ENCODE measurements at places on chromosomes 5 and 9.

DNA sequence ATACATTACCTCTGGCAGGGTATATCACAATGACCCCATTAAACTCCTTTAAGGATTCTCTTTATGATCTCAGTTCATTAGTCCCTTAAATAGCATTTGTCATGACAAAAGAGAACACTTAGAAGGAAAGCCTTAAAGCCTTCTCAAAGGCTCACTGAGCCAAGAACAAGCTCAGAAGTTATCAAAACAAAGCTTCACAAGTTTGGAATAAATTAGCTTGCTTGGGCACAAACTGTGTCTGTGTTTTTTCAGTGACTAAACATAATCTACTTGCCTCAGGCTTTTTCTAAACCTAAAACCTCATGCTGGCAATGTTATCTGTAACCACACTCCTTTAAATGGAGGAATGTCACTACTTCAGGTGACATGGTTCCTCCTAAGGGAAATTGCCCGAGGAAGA, 1114.9 kb upstream of the C9orf72 start:
- DNase-seq, result no peak

- DNase-seq, result no peak
Observed at GRCh38 chr9:107972346-107972745, 482.8 kb upstream of the KLF4 start.

- DNase-seq, result no peak
Observed at GRCh38 chr9:684054-684890, 157.2 kb upstream of the DMRT1 start.

- DNase-seq, result no peak
Observed at GRCh38 chr9:127918183-127919107, 1.6 kb upstream of the ST6GALNAC4 start.

- DNase-seq, result peak; percentile 5
Observed at GRCh38 chr5:77683171-77683732, 44.7 kb upstream of the OTP start.

GRCh38 chr5:40405230-40405629, 274.5 kb upstream of the PTGER4 start:
- no peak for DNase-seq

DNA sequence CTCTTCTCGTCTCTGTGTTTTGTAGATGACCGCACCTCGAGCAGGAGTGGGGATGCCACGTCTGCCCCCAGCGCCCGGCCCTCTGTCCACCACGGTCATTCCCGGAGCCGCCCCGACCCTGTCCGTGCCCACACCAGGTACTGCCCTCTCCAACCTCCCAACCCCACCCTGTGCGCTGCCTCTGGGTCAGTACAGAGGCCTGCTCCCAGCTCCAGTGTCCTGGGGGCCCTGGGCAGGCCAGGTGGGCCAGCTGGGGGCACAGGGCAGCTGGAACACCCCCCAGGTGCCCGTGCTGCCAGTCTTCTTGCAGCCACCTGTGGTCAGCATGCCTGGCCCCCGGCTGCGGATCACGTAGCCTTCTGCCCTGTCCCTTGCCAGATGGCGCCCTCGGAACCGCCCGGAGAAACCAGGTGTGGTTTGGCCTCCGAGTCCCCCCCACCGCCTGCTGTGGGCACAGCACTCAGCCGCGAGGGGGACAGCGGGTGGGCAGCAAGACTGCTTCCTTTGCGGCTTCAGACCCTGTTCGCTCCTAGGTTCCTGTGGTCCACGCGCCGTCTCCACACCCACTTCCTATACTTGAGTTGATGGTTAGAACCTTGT, 133.7 kb downstream of the WNK2 start:
- no peak for DNase-seq

DNA sequence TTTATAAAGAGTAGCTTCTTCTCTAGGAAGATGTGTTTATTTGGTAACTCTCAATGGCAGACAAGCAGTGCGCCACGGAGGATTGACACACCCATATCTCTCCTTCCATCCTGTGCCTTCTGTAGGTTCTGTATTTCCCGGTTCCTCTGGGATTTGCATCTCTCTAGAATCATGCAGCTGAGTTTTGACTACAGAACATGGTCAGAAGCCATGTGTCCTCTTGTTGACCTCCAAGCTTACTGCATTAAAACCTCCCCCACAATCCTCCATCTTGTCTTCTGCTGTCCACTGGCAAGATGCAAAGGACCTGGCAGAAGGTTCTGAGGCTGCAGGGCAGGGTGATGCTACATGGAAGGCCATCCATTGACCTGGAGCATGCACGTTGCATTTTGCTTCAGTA, 482.0 kb downstream of the DMRT2 start:
- no peak for DNase-seq

- DNase-seq, result no peak
Observed at GRCh38 chr5:15539951-15540350, 40.0 kb downstream of the FBXL7 start.

DNA sequence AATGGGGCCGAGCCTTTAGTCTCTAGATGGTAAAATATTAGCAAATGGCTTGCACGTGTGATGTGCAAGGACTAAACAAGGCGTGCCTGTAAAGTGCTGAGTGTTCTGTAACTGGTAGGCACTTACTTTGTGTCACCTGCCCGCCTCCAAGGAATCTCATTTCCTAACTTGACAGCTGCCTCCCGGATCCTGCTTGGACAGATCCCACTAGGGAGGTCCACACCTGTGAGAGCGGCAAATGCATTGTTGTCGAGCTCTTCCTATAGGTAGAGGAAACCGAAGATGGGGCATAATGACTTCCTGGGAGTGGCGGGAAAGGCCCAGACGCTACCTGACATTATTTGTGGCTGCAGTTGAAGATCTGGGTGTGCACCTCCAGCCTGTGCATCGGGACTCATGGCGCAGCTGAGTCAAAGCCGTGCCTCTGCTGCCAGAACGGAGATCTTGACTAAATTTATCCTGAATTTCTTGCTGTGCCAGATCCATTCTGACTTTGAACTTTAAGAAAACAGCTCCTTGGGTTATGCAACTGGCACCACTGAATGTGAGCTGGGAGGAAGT, 79.8 kb downstream of the TENT4A start:
- DNase-seq, result no peak

- DNase-seq, result peak; percentile 48
Observed at GRCh38 chr5:92944903-92945604, 636.0 kb downstream of the NR2F1-AS1 start.

DNA sequence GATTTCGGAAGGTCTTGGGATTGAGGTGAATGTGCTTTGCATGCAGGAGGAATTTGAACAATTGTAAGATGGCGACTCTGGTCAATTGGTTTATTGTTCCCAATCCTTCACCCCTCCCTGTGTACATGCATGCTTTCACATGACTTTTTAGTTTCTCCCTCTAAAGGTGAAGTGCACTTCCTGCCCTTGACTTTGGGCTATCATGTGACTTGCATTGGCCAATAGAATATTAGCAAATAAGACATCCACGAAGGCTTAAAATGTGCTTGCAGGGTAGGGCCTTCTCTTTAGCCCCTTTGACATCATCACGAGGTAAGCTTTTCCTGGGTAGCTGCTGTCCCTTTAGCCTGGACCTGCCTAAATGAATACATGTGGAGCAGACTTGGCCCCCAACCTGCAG, 8.1 kb upstream of the ZBTB43 start:
- no peak for DNase-seq

GRCh38 chr9:11686733-11687132, 1006.5 kb upstream of the TYRP1 start:
- no peak for DNase-seq

DNA sequence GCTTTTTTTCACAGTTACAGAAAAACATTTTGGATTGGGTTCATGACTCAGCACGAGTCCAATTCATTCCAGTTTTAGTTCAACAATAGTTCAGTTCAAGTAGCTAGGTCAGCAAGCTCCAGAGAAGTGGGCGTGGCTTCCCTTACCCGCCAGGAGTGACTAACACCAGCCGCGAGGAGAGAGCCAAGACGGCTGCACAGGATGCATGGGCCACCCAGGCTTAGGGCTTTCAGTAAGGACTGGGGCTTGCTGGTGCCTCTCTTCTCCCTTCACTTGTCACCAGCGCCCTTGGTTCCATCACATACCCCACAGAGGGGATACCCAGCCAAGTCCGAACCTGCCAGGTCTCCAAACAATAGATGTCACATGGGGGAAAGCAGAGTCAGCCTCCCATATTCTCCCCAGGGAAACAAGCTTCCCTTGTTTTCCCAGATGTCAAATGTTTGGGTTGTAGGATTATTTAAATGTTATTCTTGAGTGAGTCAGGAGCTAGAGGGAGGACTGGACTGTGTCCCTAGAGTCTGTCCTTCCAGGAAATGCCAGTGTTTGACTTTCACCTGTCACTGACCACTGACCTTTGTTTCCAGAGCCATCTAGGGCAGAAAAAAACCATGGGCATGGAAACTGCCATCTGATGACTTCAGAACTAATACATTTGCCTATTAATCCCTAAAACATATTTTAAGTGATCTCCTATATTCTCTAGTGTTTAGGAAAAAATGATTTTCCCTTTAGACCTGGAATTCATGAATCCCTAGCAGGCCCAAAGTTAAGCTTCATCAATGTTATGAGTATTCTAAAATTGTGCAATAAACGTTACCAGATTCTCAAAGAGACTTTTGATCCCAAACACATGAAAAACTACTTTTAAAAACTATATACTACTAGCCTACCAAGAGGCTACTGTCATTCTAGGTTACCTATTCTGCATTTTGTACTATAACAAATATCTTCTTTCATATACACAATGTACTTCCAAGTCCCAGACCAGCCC, 51.9 kb downstream of the NIPAL4 start:
- peak; percentile 95 for DNase-seq

DNA sequence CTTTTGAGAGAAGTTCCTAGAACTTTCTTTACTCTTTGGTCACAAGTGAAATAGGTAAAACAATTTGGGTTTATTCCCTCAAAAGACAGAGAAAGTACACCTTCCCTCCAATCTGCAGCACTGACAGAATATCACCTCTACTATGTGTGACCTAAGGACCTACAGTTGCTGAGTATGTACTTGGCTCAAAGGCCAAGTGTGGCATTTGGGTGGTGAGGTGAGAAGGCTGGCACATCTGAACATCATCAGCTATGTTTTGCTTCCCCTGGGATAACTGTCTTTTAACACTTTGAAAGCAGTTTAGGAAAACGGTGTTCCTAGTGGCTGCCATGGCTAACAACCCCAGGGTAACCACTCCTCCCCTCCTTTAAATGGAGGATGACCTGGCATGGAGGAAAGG, 17.6 kb downstream of the MIER3 start:
- DNase-seq, result no peak

GRCh38 chr5:87400305-87400899, 12.3 kb downstream of the CCNH start:
- no peak for DNase-seq

- DNase-seq, result no peak
Observed at GRCh38 chr9:136141682-136142413, 23.2 kb upstream of the TMEM250 start.

GRCh38 chr5:132410451-132411303, 41.2 kb downstream of the SLC22A5 start:
- peak; percentile 55 for DNase-seq

DNA sequence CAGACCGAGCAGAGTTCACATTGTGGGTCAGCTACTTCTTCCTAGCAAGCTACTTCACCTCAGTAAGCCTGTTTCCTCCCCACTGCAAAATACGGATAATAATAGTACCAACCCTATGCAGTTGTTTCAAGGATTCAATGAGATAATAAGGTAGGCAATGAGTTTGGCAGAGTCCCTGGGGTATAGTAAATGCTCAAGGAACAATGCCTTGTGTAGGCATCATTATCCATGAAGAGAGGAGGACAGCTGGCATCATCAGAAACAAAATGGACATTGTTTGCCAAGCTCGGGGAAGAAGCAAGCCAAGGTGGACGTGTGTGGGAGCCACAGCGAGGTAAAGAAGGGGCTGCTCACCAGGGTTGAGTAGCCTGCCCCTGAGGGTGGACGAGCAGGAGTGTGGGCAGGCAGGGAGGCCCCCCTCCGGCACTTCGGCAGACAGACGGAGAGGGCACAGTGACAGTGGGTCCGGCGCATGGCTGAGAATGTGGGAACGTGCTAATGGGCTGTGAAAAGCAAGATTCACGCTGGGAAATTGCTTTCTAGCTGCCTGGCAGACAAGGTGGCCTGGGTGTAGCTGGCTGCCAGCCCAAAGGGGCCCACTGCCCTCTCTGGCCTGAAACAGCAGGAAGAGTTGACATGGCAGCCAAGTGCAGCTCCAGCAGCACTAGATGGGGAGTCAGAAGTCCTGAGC, 10.1 kb downstream of the CAMK2A start:
- DNase-seq, result no peak

GRCh38 chr5:150651924-150652671, 9.0 kb upstream of the MYOZ3 start:
- no peak for DNase-seq

DNA sequence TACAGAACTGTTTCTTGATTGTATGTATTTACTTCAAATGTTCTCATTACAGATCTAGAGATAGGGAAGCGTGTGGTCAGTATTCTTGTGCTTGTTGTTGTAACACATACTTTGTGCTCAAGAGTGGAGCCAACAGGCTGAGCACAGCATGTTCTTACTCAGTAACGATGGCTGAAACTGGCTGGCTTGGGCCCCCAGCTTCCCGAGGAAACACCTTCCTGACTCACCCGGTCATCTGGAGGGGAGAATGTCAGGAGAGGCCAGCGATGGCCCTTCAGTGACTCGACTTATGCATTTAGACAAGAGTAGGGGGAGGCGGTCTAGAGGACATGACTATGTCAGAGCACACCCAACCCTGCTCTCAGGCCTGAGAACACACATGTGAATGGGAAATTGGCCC, 25.6 kb downstream of the ZNF474 start:
- DNase-seq, result no peak

GRCh38 chr9:78866207-78867132, 569.5 kb downstream of the PSAT1 start:
- DNase-seq, result peak; percentile 83

DNA sequence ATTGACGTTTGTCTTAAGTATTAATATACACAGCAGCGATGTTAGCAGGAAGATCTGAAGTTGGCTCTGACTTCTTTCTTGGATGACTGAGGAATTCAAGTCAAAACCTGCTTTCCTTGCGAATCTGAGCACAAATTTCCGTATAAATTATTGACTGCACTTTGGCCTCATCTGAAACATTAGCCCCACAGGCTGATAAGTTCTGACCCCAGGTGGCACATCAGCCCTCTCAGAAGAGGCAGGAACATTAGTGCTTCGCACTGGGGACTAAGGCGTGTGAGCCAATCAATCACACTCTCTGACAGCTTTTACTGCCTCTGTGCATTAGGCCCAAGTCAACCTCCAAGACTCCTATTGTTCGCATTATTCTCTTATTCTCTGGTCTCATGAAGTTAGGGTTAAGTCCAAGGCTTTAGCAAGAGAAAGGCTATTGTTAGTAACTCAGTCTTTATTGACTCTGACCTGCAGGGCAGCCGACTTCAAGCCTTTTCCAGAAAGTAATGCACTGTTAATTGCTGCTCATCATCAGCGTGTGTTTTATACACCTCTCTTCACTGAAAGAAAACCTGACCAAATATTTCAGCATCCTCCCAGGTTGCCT, 84.2 kb downstream of the ZNF608 start:
- no peak for DNase-seq

DNA sequence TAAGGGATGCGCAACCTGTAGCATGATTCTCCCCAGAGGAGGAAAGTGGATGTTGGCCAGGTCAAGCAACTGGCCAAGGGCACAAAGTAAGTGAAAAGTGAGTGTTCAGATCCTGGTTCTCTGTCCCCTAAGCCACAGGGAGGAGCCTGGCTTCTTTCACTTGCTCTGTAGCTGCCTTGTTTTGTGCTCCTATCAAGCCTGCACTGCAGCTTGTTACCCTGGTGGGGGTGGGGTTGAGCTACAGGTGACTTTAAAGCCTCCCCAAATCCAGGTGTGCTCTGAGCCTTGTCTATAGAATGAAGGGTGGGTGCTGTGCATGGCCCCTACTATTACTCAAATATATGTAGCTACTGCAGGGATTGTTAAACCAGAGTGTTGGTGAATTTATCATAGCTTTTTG, 32.9 kb downstream of the RALGPS1 start:
- no peak for DNase-seq

GRCh38 chr5:58648846-58649245, 66.0 kb downstream of the RAB3C start:
- DNase-seq, result no peak
